CD8-positive, alpha-beta T cell (primary cell): ENCODE measurements at places on chromosomes 2 and 18.

DNA sequence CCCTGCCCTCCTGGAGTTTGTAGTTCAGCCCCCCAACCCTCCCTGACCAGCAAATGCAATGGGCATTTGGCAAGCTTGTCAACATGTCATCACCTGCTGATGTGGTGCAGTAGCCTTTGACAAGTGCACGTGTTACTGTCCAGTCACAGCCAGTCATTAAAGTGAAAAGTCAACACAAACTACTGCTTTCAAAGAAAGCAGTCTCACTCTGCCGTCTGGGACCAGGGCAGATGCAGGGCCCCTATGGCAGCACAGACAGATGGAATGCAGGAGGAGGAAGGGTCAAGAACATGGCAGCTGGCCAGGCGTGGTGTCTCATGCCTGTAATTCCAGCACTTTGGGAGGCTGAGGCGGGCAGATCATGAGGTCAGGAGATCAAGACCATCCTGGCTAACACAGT is 222.4 kb upstream of the OSR1 start:
- DNase-seq, result no peak

- DNase-seq, result no peak
Measured at GRCh38 chr18:24811950-24812681, 351.7 kb downstream of the HRH4 start.

DNA sequence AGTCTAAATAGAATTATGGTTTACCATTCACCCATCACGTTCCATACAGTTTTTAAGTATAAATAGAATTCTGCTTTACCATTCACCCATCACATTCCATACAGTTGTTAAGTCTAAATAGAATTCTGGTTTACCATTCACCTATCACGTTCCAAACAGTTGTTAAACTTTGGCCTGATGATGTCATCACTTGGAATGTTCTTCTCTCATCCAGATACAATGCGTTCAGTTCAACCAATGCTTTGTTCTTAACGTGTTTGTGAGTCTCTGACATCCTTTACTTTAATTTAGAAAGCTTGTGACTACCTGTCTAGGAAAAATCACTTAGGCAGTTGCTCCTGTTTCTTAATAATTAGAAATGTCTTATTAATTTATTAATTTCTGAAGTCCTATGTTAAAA is 236.3 kb upstream of the RASGRP3 start:
- DNase-seq, result no peak

DNA sequence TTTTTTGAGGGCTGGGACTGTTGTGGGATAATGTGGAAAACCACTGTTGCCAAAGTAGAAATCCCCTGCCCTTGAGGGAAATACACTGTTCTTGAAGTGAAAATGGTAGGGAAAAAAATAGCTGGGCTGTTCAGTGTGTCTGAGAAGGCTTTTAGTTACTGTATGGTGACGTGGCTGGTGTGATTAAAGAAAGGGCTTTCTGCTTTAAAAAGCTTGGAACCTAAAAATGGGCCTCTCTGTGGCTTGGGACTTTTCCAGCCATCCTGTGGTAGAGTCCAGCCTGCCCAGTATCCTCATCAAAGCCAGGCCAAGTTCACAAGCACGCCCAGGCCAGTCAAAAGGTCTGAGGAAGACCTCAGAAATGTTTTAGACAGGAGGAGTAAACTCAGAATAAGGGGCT is 6.8 kb downstream of the MGAT5 start:
- DNase-seq, result no peak

- DNase-seq, result peak; percentile 56
Measured at GRCh38 chr2:8677646-8678592, 3.9 kb upstream of the ID2 start.

- no peak for DNase-seq
Measured at GRCh38 chr2:28296243-28296642, 96.4 kb upstream of the FOSL2 start.

DNA sequence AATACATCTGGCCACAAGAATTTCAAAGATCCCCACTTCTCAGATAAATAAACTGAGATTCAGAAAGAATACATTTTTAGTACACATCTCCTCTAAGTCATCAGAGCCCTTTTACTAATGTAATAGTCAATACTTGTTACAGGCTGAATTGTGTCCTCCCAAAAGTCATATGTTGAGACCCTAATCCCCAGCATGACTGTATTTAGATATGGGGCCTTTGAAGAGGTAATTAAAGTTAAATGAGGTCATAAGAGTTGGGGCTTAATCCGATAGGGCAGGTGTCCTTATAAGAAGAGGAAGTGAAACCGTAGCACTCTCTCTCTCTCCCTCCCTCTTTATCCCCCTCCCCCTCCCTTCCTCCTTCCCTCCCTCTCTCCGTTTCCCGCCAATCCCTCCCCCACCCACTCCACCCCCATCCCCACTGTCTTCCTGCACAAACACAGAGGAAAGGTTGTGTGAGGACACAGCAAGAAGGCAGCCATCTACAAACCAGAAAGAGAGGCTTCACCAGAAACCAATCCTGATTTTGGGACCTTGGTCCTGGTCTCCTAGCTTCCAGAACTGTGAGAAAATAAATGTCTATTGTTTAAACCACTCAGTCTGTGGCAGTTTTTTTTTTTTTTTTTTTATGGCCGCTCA is 66.6 kb upstream of the ZNF397 start:
- no peak for DNase-seq

GRCh38 chr2:38485734-38486133 is 108.7 kb upstream of the ATL2 start:
- DNase-seq, result no peak

DNA sequence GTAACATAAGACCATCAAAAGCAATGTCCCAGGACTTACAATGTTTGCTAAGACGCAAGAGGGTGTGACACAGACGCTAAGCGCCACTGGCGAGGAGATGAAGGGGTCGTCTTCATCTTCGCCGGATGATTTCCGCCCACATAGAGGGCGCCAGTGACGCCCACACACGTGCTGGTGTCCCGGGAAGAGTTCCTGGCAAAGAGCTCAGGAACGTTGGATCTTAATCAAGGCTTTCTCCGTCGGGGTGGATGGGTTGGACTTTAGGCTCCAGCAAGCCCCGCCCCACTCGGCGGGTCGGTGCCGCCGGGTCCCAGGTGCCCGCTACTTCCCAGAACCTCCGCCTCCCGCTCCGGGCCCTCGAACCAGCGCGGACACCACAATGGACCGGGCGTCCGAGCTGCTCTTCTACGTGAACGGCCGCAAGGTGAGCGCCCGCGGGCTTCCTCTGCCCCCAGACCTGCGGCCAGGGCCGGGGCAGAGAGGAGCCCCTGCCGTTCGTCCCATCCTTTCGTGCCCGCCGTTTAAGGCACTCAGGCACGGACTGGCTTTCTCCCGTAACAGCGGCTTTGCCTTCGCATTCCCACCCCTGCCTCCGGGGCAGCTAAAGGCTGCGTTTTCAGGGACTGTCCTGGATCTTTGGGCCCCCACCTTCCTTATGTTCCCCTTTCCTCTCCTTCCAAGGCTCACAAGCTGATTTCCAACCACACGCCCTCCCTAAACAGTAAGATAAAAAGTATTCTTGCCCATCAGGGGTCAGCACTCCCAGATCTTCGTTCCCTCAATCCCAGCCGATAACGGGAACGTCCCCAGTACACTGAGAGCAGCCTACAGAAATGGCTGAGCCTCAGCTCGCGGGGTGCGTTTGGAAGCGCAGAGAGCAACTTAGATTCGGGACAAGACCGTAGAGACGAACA is at the start of gene AOX1:
Gene AOX1 (plus strand): TSS at position 285 of the 914 bp plus-strand sequence. CDS start 95 bp downstream, at position 380.
- peak; percentile 55 for DNase-seq

GRCh38 chr2:234869164-234869563 is 82.7 kb upstream of the SH3BP4 start:
- no peak for DNase-seq

- no peak for DNase-seq
Measured at GRCh38 chr2:34660741-34661140, 1061.6 kb upstream of the FAM98A start.

DNA sequence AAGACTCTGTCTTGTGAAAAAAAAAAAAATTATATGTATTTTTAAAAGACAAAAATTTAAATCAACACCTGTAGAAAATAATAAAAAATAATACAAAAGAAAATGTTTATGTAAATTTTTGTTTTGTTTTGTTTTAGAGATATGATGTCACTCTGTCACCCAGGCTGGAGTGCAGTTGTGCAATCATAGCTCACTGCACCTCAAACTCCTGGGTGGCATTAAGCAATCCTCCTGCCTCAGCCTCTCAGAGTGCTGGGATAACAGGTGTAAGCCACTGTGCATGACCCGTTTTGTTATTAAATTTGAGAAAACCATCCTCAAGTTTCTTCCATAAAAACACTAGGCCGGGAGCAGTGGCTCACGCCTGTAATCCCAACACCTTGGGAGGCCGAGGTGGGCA is 56.2 kb upstream of the B3GNT7 start:
- no peak for DNase-seq

DNA sequence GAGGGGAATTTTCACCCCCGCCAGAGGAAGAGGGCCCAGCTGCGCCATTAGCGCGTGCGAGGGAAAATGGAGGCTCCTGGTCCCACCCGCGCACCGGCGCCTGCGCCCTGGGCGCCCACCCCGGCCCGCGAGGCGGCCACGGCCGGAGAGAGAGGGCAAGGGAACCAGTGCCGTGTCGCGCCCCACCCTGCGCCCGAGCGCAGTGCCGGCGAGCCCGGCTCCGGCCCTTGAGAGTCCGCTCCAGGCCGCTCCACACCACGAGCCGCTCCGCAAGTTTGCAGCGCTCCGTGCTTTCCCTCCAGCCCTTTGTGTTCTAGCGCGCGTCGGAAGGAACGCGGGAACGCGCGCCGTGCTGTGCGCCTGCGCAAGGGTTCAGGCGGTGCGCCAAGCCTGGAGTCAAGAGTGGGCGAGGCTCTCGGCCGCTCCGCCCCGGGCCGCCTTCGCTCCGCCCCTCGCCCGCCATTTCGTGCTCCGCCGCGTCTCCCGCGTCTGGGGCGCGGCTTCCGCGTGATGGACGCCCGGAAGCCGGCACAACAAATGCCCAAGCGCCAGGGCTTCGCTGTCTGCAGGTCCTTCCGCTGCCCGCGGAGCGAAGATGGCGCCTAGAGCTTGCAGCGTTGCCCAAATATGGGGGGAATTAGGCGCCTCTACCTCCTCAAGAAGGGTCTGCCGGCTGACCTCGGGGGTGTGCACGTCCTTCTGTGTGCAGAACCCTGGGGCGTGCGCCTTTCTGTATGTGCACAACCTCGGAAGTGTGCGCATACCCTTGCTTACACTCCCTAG is 46.1 kb upstream of the PTMA start:
- peak; percentile 95 for DNase-seq

- DNase-seq, result no peak
Measured at GRCh38 chr2:100936070-100936741, 65.9 kb upstream of the RPL31 start.
